ENCODE measurements at places on chromosomes 3 and 15.

- DNase-seq = peak; percentile 65
Observed at GRCh38 chr3:65758876-65759598, 279.7 kb downstream of the MAGI1 start.

DNA sequence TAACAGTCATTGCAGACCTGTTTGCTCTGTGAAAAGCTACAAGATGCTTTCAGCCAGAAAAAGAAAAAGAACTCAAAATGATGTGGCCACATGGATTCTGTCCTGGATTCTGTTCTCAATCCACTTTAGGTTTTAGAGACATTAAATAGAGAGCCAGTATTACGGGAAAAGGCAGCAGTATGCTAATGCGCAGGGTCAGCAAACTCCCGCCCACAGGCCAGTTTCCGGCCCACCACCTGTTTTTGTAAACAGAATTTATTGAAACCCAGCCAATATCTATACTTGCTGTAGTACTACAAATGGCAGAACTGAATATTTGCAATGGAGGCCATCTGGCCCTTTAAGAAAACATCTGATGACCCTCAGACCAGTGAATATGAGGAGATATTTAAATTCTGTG lies 416.1 kb downstream of the ERC2 start:
- no peak for DNase-seq

- DNase-seq = peak; percentile 85
Observed at GRCh38 chr3:189132231-189132671, 39.5 kb upstream of the TPRG1 start.

GRCh38 chr15:56824175-56824574 lies 90.9 kb upstream of the ZNF280D start:
- DNase-seq = no peak

DNA sequence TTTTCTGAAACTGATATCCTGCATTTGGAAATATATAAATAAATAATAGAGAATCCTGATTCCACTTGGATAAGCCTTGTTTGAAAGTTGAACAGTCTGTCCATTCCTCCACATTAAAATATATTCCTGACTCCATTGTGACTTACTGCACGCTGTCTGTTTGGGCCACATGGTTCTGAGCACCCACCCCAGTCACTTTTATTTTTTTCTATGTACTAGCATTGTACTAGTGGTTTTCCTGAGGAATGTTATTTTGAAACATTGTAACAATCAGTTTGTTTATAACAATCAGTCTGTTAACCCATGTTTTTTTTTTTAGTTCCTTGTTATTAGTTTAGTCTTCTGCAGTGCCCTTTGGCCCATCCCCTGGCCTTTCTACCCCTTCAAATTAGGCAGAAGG lies 87.4 kb upstream of the CCNL1 start:
- DNase-seq = no peak

GRCh38 chr3:172315401-172316091 lies 132.7 kb downstream of the GHSR start:
- peak; percentile 58 for DNase-seq
